ENCODE measurements at places on chromosomes 3 and 15. TPM values are rescaled to one million over a fixed set of nuclear protein-coding genes. Genes with fewer than 3 reads are reported as not detected.

- peak; percentile 81 for DNase-seq
Observed at GRCh38 chr15:25185791-25186190, 231.0 kb downstream of the SNRPN start.

- DNase-seq, result no peak
Observed at GRCh38 chr15:73000293-73000692, 52.0 kb upstream of the NEO1 start.

DNA sequence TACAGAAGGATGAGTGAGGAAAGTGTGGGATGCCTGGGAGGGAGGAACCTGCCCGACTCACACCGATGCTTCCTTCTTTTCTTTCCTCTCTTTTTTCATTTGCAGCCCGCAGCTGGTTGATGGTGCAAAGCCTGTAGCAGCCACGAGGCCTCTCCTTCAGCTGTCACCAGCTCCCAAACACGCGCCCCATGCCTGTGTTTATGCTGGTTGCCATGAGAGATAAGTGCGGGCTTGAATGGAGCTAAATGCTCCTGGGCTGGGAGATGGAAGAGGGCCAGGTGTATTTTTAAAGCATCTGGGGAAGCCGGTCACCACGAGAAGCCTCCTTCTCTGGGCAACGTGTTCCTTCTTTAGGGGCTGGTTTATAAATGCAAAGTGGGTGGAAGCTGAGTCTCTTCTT is 9.3 kb downstream of the COLQ start:
- no peak for DNase-seq

GRCh38 chr3:114393367-114394072 is 99.7 kb downstream of the TIGIT start:
- no peak for DNase-seq

DNA sequence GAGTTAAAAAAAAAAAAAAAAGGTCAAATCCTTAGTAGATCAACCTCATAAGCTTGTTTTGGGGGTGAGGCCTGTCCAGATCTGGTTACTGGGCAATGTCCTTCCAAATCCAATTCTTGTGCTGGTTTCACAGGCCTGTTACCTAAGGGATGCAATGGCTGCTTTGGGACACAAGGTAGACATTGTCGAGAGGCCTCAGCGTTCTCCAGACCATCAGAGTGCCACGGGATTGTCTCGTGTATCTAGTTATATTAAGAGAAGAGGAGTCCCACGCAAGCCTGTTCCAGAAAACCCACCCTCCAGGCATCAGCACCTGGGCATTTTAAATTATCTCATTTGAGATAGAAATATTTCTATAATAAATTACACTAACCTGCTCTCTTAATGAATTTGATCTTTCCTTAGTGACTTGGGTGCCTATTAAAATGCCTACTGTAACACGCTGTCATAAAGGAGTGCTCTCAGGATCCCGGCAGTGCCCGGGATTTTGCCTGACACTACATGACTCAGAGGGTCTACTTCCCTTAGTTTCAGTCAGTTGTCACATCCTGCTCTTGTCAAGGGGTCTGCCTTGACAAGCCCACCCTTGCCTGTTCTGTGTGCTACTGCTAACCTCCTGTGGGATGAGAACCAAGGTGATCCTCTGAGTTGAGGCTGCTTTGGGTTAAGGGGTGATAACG is 116.0 kb downstream of the LIPC start:
- no peak for DNase-seq

C3orf49 gene
- not detected for total RNA-seq

ACTRT3 gene
- 0.27 TPM for total RNA-seq
